ENCODE measurements at places on chromosomes 11 and 22.

DNA sequence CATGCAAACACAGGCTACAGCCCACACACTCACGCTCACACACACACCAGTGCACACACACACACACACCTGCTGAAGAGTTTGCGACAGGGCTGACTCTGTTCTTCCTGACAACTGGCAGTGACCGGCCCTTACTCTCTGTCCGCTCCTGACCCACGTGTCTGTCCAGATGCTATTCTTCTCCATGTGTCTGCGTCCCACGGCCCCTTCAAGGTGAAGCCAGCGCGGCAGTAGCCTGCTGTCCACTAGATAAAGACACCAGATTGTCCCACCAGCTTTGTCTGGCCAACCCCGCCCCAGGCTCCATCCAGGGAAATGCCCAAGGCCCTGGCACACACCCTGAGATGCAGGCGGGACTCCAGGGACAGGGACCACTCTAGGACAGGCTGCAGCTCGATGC is 713.9 kb downstream of the BRD1 start:
- no peak overlapping the region for H3K4me3 ChIP-seq
- no peaks in the 10 kb centered on the region for H3K4me1 ChIP-seq
- H3K27me3 ChIP-seq, result no peaks in the 10 kb centered on the region
- H3K36me3 ChIP-seq, result no peaks in the 10 kb centered on the region
- H3K27ac ChIP-seq, result no peak overlapping the region

- H3K27me3 ChIP-seq, result peaks cover 6% of the 10 kb centered on the region
- no peak for DNase-seq
- no peak overlapping the region for H3K27ac ChIP-seq
Observed at GRCh38 chr11:112783945-112784322, 177.3 kb upstream of the NCAM1 start.

DNA sequence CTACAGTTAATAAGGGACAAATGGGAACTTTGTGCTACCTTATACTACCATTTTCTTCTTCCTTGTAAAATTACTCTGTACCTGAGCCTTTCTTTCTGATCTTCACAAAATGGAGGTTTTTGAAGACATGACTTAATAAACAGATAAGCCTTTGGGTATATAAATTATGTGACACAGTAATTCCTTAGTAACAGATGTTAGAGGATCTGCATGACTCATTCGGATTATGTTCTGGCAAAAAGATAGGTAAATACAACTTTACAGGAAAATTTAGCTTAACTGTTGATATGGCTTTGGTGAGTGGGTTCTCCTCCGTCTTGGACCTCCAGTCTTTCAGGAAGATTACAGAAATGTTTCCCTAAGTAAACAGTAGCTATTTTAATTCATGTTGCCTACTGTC is 61.8 kb downstream of the BID start:
- no peak overlapping the region for H3K4me3 ChIP-seq
- no peaks in the 10 kb centered on the region for H3K4me1 ChIP-seq
- DNase-seq, result no peak
- no peaks in the 10 kb centered on the region for H3K27me3 ChIP-seq

- no peak overlapping the region for H3K4me3 ChIP-seq
- no peaks in the 10 kb centered on the region for H3K4me1 ChIP-seq
- H3K36me3 ChIP-seq, result no peaks in the 10 kb centered on the region
- no peak overlapping the region for H3K27ac ChIP-seq
Observed at GRCh38 chr11:17700991-17701390, 18.4 kb upstream of the MYOD1 start.

GRCh38 chr11:3130269-3131071 is 34.6 kb downstream of the OSBPL5 start:
- no peak overlapping the region for H3K4me3 ChIP-seq
- H3K27ac ChIP-seq, result no peak overlapping the region
- no peaks in the 10 kb centered on the region for H3K36me3 ChIP-seq
- H3K27me3 ChIP-seq, result no peaks in the 10 kb centered on the region

- no peak overlapping the region for H3K27ac ChIP-seq
- no peak overlapping the region for H3K4me3 ChIP-seq
- H3K4me1 ChIP-seq, result no peaks in the 10 kb centered on the region
- H3K36me3 ChIP-seq, result no peaks in the 10 kb centered on the region
- DNase-seq, result no peak
Observed at GRCh38 chr11:24885580-24886173, 388.8 kb downstream of the LUZP2 start.

GRCh38 chr22:26568207-26568706 is 21.7 kb downstream of the TPST2 start:
- H3K36me3 ChIP-seq, result peaks cover 27% of the 10 kb centered on the region
- H3K27ac ChIP-seq, result no peak overlapping the region
- no peak for DNase-seq
- no peaks in the 10 kb centered on the region for H3K27me3 ChIP-seq

DNA sequence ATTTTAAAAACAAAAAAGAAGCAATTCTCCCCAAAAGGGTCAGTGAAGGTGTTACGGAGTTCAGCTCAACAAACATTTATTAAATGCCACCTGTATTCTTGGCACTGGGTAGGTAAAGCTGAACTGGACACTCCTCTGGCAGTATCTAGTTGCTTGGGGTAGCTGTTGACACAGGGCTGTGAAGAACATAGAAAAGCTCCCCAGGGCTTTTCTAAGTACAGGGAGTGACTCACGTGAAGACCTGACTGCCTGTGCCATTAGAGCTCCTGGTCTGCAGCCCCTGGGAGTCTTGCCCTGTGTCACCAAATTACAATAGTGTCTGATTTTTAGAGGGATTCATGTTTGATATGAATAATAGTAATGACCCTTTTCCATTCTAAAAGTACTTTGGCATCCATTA is 43.6 kb downstream of the COA4 start:
- H3K27ac ChIP-seq, result no peak overlapping the region
- H3K4me3 ChIP-seq, result no peak overlapping the region
- no peaks in the 10 kb centered on the region for H3K27me3 ChIP-seq
- DNase-seq, result no peak

DNA sequence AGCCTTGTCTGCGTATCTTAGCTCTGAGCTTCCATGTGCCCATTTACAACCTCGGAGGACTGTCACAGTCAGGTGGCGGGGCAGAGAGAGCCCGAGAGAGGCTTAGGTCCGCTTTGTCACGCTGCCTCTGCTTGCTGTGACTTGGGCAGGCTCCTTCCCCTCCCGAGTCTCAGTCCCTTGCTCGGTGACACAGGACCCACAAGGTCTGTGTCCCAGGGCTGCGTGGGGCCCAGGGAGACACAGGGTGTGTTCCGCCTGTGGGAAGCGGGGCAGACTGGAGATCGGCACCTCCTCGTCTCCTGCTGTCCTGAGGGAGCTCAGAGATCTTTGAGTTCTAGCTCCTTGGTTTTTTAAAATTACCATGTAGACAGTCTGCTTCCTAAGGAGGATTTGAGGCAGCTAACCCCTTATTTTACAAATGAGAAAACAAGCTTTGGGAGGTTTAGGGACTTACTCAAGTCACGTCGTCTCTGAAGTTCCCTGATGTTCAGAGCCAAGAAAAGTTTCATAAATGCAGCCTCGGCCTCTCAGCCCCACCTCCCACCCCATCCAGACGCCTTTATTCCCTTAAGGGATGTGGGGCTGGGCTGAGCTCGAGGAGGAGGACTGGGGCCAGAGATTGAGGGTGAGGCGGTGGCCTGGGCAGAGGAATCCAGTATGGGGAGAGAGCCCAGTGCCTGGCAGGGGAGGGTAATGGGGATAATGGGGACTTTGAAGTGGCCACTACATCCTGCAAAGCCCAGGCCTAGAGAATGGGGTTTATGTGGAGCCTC is 103.6 kb downstream of the NECTIN1 start:
- no peak overlapping the region for H3K27ac ChIP-seq
- peaks cover 3% of the 10 kb centered on the region for H3K27me3 ChIP-seq
- no peaks in the 10 kb centered on the region for H3K36me3 ChIP-seq
- no peak for DNase-seq

DNA sequence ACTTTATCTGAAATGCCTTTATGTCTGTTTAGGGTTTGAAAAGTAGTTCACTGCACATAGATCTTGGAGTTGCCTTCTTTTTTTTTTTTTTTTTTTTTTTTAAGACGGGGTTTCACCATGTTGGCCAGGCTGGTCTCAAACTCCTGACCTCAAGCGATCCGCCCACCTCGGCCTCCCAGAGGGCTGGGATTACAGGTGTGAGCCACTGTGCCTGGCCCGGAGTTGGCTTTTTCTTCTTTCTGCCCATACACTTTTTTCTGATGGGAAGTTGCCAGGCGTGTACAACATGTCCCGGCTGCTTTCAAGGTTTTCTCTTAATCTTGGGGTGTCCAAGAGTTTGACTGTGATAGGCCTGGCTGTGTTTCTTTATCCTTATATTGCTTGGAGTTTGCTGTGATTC is 12.9 kb upstream of the GNB1L start:
- H3K36me3 ChIP-seq, result no peaks in the 10 kb centered on the region
- no peak overlapping the region for H3K4me3 ChIP-seq
- H3K27me3 ChIP-seq, result peaks cover 2% of the 10 kb centered on the region
- no peak overlapping the region for H3K27ac ChIP-seq
- no peak for DNase-seq

DNA sequence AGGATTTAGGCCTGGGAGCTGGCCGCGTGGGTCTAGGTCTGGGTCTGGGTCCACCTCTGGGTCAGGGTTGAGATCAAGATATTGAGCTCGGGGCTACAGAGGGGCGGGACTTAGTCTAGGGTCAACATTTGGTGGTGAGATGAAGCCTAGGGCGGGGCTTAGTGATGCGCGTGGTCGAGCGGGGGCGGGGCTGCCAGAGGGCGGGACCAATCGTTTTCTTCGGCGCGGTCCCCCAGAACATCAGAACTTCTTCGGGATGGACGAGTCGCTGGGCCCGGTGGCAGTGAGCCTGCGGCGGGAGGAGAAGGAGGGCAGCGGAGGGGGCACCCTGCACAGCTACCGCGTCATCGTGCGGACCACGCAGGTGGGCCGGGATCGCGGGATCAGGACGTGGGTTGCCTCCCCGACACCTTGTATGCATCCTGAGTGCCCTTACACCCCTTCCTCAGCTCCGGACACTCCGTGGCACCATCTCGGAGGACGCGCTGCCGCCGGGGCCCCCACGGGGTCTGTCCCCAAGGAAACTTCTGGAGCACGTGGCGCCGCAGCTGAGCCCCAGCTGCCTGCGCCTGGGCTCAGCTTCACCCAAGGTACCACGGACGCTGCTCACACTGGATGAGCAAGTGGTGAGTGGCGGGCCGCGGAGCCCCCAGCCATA is 4.2 kb downstream of the SIPA1 start:
- no peak for DNase-seq
- peaks cover 33% of the 10 kb centered on the region for H3K36me3 ChIP-seq
- H3K27ac ChIP-seq, result peak overlapping the region; percentile 81

DNA sequence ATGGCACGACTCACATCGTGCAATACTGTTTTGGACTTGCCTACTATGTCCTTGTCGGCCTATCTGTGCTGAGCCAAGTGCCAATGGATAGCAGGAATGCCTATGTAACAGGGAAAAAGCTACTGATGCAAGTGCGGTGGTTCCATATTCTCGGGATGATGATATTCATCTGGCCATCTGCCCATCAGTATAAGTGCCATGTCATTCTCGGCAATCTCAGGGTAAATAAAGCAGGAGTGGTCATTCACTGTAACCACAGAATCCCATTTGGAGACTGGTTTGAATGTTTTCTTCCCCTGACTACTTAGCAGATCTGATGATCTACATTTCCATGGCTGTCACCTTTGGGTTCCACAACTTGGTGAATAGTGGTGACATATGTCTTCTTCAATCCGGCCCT is 20.1 kb downstream of the OOSP3 start:
- no peak overlapping the region for H3K27ac ChIP-seq
- no peaks in the 10 kb centered on the region for H3K27me3 ChIP-seq
- H3K4me3 ChIP-seq, result no peak overlapping the region
- no peaks in the 10 kb centered on the region for H3K4me1 ChIP-seq

- no peak overlapping the region for H3K27ac ChIP-seq
- no peaks in the 10 kb centered on the region for H3K27me3 ChIP-seq
- no peak overlapping the region for H3K4me3 ChIP-seq
- H3K36me3 ChIP-seq, result no peaks in the 10 kb centered on the region
Observed at GRCh38 chr11:80240245-80240644, 799.4 kb upstream of the TENM4 start.

- no peak overlapping the region for H3K27ac ChIP-seq
- DNase-seq, result no peak
- peaks cover 3% of the 10 kb centered on the region for H3K4me1 ChIP-seq
Observed at GRCh38 chr11:45388472-45388871, 102.3 kb upstream of the SYT13 start.

DNA sequence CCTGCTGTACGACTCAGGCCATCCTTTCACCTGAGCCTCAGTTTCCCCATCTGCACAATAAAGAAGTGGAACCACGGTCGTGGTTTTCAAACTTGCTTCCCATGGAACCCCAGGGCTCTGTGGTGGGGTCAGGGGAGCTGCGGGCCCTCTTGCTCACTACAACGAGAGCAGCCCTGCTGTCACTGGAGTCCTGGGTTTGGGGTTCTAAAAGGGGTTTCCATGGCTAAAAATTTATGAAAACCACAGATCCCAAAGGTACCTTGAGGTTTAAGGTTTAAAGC is 45.4 kb upstream of the CARS1 start:
- no peak overlapping the region for H3K4me3 ChIP-seq
- H3K36me3 ChIP-seq, result no peaks in the 10 kb centered on the region
- no peak overlapping the region for H3K27ac ChIP-seq
- peaks cover 18% of the 10 kb centered on the region for H3K4me1 ChIP-seq
- H3K27me3 ChIP-seq, result peaks cover under 1% of the 10 kb centered on the region
- no peak for DNase-seq

DNA sequence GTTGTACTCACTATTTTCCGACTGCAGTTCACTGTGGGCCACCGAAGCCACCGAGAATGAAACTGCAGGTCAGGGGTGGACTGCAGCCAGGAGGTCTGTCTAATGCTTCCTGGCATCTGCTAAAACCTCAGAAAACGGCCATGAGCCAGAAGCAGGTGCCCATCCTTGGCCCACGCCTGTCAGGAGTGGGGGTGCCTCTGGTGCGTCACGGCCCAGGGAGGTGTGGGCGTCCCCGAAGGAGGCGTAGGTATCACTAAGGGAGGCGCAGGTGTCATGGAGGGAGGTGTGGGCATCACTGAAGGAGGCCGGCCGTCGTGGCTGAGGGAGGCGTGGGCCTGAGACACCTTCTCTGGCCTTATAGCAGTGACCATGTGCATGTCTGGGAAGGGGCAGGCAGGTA is 456.2 kb downstream of the TBC1D22A start:
- no peak overlapping the region for H3K4me3 ChIP-seq
- no peak overlapping the region for H3K27ac ChIP-seq
- no peaks in the 10 kb centered on the region for H3K4me1 ChIP-seq
- no peaks in the 10 kb centered on the region for H3K27me3 ChIP-seq

GRCh38 chr11:97231231-97231630 is 841.4 kb downstream of the JRKL start:
- no peaks in the 10 kb centered on the region for H3K4me1 ChIP-seq
- H3K4me3 ChIP-seq, result no peak overlapping the region
- no peaks in the 10 kb centered on the region for H3K36me3 ChIP-seq
- no peak for DNase-seq
- H3K27me3 ChIP-seq, result no peaks in the 10 kb centered on the region

- no peak overlapping the region for H3K27ac ChIP-seq
- peaks cover 20% of the 10 kb centered on the region for H3K27me3 ChIP-seq
- no peak for DNase-seq
- no peaks in the 10 kb centered on the region for H3K36me3 ChIP-seq
- peaks cover 1% of the 10 kb centered on the region for H3K4me1 ChIP-seq
Observed at GRCh38 chr11:61912530-61912898, 4.9 kb downstream of the RAB3IL1 start.

GRCh38 chr11:74020539-74020938 is 11.7 kb upstream of the UCP3 start:
- no peak overlapping the region for H3K4me3 ChIP-seq
- H3K27me3 ChIP-seq, result no peaks in the 10 kb centered on the region
- no peak for DNase-seq
- H3K27ac ChIP-seq, result no peak overlapping the region
- peaks cover 38% of the 10 kb centered on the region for H3K4me1 ChIP-seq
- H3K36me3 ChIP-seq, result peaks cover 29% of the 10 kb centered on the region

GRCh38 chr22:48185071-48186055 is 1422.9 kb downstream of the TBC1D22A start:
- H3K4me3 ChIP-seq, result no peak overlapping the region
- H3K36me3 ChIP-seq, result no peaks in the 10 kb centered on the region
- H3K27ac ChIP-seq, result no peak overlapping the region
- H3K27me3 ChIP-seq, result peaks cover 2% of the 10 kb centered on the region
- H3K4me1 ChIP-seq, result peaks cover 9% of the 10 kb centered on the region

Data from activated CD8-positive, alpha-beta memory T cell treated with anti-CD3 and anti-CD28 coated beads, Interleukin-2, amount 10 ng/mL, durations not matched to agents 7 days and 5 days (primary cell).